ENCODE measurements at places on chromosomes 7 and 10. TPM values are rescaled to one million over a fixed set of nuclear protein-coding genes. Genes with fewer than 3 reads are reported as not detected.

The CHN2 gene
- total RNA-seq, result 11.0 TPM

The GNAT3 gene
- not detected for total RNA-seq

The VAX1 gene
- total RNA-seq, result not detected

The MCM10 gene
- 0.98 TPM for total RNA-seq

DNA sequence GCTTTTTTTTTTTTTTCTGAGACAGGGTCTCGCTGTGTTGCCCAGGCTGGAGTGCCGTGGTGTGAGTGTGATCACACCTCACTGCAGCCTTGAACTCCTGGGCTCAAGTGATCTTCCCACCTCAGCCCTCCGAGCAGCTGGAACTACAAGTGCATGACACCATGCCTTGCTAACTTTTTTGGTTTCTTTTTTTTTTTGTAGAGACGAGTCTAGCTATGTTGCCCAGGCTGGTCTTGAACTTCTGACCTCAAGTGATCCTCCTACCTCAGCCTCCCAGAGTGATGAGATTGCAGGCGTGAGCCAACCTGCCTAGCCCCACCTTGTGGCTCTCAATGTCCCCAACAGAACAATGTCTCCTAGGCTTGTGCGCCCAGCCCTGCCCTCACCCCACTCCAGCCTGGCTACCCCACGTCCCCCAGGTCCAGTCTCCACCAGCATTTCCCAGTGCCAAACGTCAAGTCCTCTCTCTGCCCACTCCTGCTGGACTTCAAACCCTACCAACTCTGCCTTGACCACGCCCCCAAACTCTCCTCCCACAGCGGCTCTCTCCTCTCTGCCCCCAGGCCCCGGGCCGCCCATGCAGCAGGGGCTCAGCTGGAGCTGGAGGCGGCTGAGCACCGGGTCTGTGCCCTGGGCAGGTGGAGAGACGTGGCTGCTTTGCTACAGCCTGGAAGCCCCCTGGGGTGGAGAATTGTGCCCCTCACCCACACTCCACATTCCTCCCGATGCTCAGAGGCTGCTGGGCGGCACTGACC is 18.9 kb downstream of the BHLHA15 start:
- H3K27me3 ChIP-seq, result no peaks in the 10 kb centered on the region
- H3K4me3 ChIP-seq, result no peak overlapping the region
- DNase-seq, result no peak
- no peaks in the 10 kb centered on the region for H3K4me1 ChIP-seq
- H3K36me3 ChIP-seq, result peaks cover 25% of the 10 kb centered on the region

GRCh38 chr10:62333135-62333889 is 40.9 kb upstream of the ZNF365 start:
- no peaks in the 10 kb centered on the region for H3K4me1 ChIP-seq
- no peak overlapping the region for H3K4me3 ChIP-seq
- DNase-seq, result no peak
- H3K36me3 ChIP-seq, result no peaks in the 10 kb centered on the region

DNA sequence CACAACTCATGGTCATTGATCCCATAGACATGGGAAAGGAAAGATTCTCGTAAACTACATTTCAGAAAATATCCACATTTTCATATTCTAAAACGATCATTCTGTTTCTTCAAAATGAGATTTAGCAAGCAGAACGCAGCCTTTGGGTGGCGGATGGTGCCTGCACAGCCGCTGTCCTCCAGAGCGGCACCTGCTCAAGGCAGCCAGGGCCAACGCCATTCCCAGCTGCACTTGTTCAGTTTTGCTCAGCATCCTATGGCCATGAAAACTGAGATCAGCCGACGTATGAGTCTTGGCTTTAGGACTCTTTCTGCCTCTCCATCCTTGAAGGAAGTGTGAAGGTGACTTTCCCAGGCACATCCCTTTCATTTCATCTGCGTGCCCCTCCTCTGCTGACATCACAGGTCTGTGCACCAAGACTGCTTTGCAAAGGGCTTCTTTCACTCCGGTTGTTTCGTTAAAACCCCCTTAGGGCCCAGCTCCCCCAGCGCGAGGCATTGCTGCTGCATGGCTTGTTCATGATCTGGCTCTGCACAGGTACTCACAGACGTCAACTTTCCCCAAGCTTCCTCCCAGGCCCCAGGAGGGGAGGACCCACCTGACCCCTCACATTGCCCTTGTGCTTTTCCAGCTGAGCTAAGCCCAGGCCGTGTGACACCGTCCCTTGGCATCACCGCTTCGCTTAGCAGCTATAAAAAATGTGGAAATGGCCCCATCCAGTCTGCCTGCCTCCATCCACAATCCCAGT is 37.2 kb downstream of the TCERG1L start:
- no peaks in the 10 kb centered on the region for H3K4me1 ChIP-seq
- no peak overlapping the region for H3K27ac ChIP-seq
- H3K4me3 ChIP-seq, result no peak overlapping the region
- no peak for DNase-seq
- H3K27me3 ChIP-seq, result no peaks in the 10 kb centered on the region
- H3K36me3 ChIP-seq, result no peaks in the 10 kb centered on the region

DNA sequence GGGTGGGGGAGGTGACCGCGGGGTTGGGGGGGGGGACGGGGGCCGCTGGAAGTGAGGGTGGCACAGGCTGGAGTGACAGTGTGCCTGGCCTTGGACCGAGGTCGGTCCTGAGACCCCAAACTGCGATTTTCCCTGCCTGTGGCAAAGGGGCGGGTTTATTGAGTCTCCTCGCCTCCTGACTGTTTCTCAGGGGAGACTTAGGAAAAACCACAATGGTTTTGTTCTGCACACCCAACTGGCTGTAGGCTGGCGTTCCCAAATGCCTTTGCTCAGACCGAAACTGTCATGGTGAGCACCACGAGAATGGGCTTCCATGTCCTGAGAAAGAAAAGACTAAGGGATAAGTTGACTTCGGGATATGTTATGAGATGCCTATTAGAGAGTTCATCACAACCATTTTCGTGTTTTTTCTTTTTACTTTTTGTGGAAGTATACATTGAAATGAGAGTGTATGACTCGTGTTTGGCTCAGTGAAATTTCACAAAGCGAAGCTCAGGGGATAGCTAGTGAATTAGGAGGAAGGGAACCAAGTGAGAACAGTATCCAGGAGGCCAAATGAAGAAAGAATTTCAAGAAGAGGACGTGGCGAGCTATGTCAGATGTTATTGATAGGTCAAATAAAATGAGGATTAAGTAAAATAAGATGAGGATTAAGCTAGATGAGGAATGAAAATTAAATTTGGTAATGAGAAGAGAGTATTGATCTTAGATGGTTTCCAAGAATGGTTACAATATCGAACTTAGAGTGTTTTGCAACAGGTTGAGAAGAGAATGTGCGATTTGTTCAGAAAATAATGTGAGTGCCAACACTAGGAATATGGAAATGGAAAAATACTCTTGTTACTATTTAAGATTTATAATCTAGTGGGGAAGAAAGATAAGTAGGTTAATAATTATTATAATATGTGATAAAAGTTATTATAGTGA is 918 bp downstream of the NET1 start:
- peak overlapping the region; percentile 72 for H3K27ac ChIP-seq
- peaks cover 10% of the 10 kb centered on the region for H3K4me1 ChIP-seq
- H3K27me3 ChIP-seq, result no peaks in the 10 kb centered on the region
- H3K4me3 ChIP-seq, result peak overlapping the region; percentile 62

GRCh38 chr10:124288486-124288885 is 130.2 kb downstream of the OAT start:
- H3K27ac ChIP-seq, result no peak overlapping the region
- no peak for DNase-seq
- H3K4me3 ChIP-seq, result no peak overlapping the region
- no peaks in the 10 kb centered on the region for H3K36me3 ChIP-seq
- no peaks in the 10 kb centered on the region for H3K27me3 ChIP-seq

DNA sequence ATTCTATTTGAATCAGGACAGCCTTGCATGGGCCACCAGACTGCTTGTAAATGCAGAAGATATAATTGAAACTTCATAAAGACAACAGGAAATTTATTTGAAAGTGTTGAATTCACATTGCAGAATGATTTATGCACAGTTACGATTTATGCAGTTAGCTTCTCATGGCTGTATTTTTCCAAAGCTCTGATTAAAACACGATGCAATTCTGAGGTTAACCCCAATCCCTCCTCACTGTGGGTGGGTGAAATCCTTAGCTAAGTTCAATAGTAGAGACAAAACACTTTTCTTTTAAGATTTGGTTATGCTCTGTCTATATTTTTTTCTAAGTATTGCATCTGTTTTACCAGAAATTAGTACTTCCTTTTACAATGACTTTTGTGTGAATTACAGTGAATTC is 728.8 kb upstream of the IGFBP3 start:
- H3K36me3 ChIP-seq, result no peaks in the 10 kb centered on the region
- H3K27me3 ChIP-seq, result no peaks in the 10 kb centered on the region
- no peaks in the 10 kb centered on the region for H3K4me1 ChIP-seq
- no peak overlapping the region for H3K4me3 ChIP-seq
- no peak overlapping the region for H3K27ac ChIP-seq

Data from vagina (tissue), 2 donors.